ENCODE measurements at places on chromosomes 16 and 17.

- no peak for DNase-seq
These were observed 97.1 kb downstream of the DNAH3 start for GRCh38 chr16:21053590-21053989.

GRCh38 chr17:77180503-77181357 lies 40.0 kb downstream of the SEC14L1 start:
- no peak for DNase-seq

- no peak for DNase-seq
These were observed 9.2 kb downstream of the FMNL1 start for GRCh38 chr17:45230787-45231480.

DNA sequence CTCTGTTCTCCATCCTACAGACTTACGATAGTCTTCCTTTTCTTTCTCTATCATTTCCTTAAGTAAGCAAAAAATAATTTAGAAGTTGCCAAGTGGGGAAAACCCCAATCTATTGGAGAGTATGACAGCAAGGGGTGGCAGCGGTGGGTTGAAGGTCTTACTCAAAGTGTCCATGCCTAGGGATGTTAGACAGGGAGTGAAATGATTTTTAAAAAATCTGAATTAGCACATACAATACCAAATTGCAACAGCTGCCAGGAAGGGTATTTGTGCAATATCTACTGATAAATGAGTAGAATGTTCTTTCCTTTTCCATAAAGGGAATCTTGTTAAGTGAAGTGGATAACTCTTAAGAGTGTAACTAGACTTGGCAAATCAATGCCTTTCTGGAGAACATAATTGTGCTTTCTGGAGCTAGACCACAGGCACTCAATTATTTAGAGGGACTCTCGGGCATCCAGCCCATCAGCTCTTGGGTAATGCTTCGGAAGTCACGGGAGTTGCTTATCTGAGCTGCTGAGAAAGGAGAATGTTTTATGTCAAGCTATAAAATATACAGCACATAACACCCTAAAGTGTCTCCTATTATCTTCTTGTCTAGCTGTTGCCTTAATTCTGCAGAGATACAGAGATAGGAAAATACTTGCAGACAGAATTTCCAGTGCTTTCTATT lies 151.5 kb downstream of the KCNJ2 start:
- DNase-seq = no peak

GRCh38 chr16:65574326-65574966 lies 452.6 kb upstream of the CDH11 start:
- no peak for DNase-seq

GRCh38 chr16:14007450-14007849 lies 63.7 kb upstream of the MRTFB start:
- DNase-seq = no peak

DNA sequence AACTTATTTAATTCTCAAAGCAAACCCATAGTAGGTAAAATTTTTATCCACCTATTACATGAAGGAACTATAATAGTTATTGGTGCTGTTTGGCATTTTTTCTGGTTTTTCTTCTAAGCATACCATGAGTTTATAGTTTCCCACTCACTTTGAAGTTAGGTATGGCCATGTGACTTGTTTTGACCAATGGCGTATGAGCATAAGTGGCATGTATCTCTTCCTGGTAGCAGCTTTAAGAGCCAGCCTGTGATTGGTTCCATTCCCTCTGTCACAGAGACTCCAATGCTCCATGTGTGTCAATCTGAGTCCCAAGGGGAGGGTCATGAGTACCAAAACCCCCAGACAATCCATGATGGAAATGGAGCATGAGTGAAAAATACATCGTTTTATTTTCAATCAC lies 282.9 kb upstream of the N4BP1 start:
- DNase-seq = no peak

GRCh38 chr16:27726621-27727261 lies 176.8 kb downstream of the KATNIP start:
- DNase-seq = no peak

DNA sequence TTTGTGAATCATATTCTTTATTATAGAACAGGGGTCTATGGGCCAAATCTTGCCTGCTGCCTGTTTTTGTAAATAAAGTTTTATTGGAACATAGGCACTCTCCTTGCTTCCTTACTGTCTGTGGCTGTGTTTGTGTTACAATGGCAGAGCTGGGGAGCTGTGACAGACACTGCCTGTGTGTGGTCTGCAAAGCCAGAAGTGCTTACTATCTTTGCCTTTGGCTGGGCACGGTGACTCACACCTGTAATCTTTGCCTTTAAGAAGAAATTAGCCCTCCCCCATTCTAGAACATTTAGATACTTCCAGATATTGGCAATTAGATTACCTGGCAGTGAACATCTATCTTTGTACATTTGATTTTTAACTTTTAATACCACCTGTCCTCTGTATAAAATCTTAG lies 308.3 kb downstream of the FOXL1 start:
- no peak for DNase-seq

DNA sequence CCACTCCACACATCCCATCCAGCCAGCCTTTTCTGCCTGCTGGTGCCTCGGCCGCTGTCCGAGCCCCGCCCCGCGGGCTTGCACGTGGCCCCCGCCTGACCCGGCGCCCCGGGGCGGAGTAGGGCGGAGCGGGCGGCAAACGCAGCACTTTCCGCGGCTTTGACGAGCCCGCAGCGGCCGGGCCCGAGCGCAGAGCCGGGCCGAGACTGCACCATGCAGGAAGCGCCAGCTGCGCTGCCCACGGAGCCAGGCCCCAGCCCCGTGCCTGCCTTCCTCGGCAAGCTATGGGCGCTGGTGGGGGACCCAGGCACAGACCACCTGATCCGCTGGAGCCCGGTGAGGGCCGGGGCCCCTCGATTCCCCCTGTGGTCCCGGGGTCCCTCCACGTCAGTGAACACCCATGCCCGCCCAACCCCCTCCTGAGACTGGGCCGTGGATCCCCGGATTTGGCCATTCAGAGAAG lies at the start of gene HSF4:
HSF4 (plus strand) TSS at position 147 of the 463 bp plus-strand sequence; CDS start at position 214, 67 bp downstream.
- no peak for DNase-seq

GRCh38 chr17:18356624-18357023 lies 6.7 kb downstream of the SHMT1 start:
- no peak for DNase-seq

GRCh38 chr17:28427371-28427770 lies 21.4 kb upstream of the SLC46A1 start:
- DNase-seq = no peak

DNA sequence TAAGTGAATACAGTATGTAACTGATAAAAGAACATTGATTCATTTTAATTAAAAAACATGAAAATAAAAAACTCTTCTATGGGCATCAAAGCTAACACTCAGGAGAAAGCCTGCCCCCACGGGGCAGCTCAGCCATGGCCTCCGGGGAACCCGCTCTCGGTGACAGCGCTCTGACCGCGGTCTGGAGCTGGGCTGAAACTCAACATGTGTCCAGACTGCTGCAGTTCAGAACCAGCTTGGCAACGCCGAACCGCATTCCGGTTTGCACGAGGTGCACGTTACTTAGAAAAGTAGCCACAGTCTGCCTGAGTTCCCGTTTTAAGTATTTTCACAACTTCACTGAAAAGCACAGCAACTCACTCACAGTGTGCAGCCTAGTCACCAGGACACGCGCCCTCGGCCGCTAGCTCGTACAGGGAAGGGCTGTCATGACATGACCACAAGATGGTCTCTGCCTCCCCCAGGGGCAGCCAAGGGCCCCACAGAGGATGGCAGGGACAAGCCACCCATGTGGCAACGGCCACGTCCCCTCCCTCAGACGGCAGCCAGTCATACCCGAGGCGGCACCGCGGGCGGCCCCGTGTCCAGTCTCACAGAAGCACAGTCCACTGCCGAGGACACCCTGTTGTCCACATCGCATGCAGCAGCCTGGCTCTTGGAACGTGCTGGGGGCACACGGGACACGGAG lies 77.1 kb upstream of the METRNL start:
- DNase-seq = no peak

GRCh38 chr16:67430504-67430976 lies 381 bp upstream of the HSD11B2 start:
- no peak for DNase-seq

GRCh38 chr17:50133028-50133768 lies 3.2 kb upstream of the SAMD14 start:
- DNase-seq = no peak

DNA sequence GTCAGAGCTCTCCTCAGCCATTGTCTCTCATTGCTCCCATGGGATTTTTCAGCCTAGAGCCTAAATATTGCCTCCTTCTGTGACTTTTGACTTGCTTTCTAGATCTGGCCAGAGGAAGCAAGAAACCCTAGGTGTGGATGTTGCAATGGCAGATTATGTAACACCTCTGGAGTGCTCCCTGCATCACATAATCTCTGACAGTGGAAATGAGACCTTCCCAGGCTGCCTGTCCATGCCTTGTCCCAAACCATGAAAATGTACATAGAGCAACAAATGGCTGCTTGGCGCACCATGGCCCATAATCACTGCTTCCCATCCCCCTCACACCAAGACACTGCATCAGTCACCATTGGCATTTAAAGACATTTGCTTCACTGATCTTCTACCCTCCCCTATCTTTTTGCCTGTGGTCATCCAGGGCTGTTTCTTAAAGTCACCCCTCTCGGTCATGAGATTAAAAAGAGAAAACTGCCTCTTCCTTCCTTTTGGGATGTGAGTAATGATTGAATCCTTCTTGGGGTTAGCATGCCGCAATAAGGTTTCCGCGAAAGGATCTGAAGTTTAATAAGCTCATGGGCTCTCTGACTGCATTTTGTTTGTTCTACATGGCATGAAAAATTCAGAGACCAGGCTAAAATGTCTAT lies 34.2 kb upstream of the CCL2 start:
- DNase-seq = no peak

DNA sequence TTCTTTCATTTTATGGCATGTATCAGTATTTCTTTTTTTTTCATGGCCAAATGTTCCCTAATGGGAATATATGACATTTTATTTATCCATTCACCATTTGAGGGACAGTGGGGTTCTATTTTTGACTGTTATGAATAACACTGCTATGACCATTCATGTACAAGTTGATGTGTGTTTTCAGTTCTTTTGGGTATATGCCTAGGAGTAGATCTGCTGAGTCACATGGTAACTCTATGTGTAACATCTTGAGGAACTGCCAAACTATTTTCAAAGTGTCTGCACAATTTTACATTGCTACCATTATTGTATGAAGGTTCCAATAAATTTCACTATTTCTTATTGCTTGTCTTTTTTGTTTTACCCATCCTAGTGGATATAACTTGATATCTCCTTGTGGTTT lies 223.0 kb downstream of the TANC2 start:
- DNase-seq = no peak

DNA sequence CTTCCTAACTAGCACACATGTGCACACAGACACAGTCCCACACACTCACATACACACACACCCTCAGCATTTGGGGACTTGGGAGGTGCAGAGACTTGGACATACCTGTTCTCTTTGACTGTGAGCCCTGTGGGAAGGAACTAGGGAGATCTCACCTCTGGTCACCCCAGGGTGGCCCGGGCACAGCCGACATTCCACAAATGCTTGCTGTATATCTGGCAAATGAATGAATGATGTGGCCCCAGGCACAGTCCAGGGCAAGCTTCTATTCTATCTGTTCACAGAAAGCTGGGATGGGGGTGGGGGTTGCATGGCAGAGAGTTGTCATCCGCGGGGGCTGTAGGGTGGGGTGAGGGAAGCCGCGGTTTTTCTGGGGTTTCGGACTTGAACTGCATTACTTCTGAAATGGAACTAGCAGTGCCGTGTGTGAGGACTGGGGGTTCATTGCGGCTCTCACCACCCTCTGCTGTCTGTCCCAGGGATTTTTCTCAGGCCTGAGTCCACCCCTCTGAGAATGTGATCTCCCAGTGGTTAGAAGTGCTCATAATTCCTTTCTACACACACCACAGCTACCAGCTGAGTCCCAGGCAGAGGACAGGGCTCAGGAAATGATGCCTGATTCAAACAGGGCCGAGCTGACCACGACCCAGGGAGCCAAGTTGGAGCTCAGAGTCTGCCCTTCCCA lies 3.3 kb upstream of the RIPOR1 start:
- no peak for DNase-seq

DNA sequence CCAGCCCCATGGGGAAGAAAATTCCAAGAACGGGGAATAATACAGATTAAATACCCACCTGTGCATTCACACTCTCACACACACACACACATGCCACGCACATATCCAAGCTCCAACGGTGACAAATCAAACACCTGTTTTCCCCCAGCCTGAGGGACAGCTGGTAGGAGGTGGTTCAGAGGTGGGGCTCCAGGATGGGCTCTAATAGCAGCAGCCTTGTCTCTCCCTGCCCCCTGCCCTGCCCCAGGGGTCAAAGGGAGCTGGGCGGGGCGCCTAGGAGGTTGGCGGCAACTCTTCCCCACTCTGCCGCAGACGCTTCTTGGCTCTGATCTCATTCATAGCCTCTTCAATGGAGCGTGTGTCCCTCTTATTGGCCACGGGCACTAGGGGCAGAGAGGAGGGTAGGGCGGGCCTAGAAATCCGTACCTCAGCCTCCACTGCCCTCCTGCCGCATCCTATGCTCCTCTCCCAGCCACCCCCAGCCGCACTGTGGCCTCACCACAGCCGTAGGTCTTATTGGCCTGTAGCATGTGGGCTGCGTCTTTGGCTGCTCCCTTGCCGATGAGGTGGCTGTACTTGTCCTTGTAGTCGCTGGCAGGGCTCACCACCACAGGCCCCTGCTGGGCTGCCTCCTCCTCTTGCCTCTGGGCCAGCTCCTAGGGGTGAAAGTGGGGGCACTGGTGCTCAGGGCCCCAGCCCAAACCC lies 8.2 kb downstream of the SPAG7 start:
- DNase-seq = no peak

- peak; percentile 66 for DNase-seq
These were observed 14.3 kb downstream of the SPATA32 start for GRCh38 chr17:45247429-45248131.

DNA sequence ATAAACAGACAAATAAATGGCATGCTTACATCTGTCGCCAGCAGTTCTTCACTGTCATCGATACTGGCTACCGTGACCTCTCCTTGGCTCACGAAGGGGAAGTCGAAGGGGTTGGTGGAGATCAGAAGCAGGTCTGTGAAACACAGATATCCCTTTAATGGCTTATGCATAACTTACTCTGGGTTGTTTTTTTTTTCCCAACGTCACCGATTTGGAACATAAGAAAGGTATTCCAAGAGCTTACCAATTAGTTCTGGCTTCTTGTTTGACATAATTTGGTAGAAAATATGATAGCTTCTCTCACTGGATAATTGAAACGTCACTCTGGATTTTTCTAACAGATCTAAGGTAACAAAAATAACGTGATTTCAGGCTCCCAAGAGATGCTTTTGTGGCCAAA lies 18.2 kb downstream of the MYH13 start:
- no peak for DNase-seq

- DNase-seq = no peak
These were observed at the start of gene BMERB1 for GRCh38 chr16:15434425-15435215. BMERB1 (plus strand) TSS chr16:15434588; CDS start chr16:15434654, 66 bp downstream.

GRCh38 chr16:21263640-21264570 lies 14.2 kb downstream of the CRYM start:
- no peak for DNase-seq
